Cerebellar nuclear complex (tissue), 1 donor: ENCODE measurements at places on chromosomes 11 and 22.

DNA sequence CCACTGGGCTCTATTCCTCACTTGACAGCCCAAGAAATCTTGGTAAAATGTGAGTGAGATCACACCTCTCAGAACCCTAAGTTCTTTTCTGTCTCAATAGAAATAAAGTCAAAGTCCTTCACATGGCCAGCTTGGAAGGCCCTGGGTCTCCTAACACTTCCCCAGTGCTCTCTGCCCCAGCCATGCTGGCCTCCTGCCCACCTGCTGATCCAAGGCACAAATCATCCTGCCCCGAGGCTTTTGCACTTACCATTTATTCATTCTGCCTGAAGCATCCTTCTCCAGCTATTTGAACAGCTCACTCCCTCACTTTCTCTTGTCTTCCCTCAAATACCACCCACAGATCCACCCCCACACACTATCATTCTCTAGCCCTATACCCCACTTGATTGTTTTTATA, 26.4 kb downstream of the ISX start:
- DNase-seq: no peak

DNA sequence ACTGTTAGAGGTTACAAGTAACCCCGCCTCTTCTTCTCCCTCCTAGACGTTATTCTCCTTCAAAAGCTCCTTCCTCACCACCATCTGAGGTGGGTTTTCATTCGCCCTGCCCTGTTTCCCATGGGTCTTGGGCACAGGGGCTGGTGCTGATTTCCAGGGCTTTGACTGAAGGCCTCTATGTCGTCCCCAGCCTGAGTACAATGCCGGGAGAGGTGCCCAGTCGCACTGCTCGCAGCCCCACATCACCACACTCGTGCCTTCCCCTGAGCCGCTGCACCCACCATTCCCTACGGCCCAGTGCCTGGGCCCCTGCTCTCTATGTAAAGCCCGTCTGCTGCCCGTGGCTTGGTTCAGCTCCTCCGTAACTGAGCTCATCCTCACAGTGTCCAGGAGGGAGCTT, 169.8 kb downstream of the DSCAML1 start:
- no peak for DNase-seq

- no peak for DNase-seq
Measured at GRCh38 chr22:33555814-33556522, 364.3 kb downstream of the LARGE1 start.

DNA sequence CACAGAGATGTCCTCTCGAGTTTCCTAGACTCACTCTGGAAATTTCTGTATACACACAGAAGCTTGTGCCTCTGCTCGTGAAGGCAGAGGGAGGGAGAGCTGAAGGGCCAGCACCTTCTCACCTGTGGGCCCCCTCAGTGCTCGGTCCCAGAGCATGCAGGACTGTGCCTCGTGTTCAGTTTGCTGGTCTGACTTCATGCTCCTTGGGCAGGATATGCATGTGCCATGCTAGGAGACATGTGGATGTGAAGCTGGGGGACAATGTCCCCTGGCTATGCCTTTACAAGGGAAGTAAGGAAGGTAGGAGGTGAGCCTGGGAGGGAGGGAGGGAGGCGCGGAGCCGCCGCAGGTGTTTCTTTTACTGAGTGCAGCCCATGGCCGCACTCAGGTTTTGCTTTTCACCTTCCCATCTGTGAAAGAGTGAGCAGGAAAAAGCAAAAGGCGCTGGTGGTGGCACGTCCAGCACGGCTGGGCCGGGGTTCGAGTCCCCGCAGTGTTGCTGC, 22.6 kb downstream of the NEAT1 start:
- no peak for DNase-seq

GRCh38 chr11:61011950-61012736, 40.7 kb downstream of the CD6 start:
- DNase-seq: no peak

- no peak for DNase-seq
Measured at GRCh38 chr11:26483108-26483507, 89.0 kb downstream of the MUC15 start.

GRCh38 chr11:119338965-119339588, 1.6 kb downstream of the C1QTNF5 start:
- no peak for DNase-seq

DNA sequence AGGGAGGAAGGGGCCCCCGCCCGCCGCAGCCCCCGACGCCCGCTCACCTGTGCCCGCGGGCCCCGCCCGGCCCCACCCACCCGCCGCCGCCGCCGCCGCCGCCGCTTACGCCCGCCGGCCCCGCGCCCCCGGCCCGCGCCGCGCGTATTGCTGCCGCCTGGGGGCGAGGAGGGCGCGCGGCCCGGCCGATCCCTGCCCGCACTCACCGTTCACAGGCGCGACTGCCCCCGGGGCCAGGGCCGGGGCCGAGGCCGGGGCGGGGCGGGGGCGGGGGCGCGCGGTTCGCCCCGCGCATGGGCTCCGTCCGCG, 212 bp downstream of the HRAS start:
- DNase-seq: no peak

GRCh38 chr11:71456831-71457230, 3.8 kb downstream of the NADSYN1 start:
- DNase-seq: no peak

GRCh38 chr11:11397036-11397415, 44.0 kb upstream of the CSNK2A3 start:
- no peak for DNase-seq

GRCh38 chr11:957212-957920, 31.7 kb downstream of the AP2A2 start:
- no peak for DNase-seq

- no peak for DNase-seq
Measured at GRCh38 chr11:7657306-7658025, 15.8 kb downstream of the CYB5R2 start.

DNA sequence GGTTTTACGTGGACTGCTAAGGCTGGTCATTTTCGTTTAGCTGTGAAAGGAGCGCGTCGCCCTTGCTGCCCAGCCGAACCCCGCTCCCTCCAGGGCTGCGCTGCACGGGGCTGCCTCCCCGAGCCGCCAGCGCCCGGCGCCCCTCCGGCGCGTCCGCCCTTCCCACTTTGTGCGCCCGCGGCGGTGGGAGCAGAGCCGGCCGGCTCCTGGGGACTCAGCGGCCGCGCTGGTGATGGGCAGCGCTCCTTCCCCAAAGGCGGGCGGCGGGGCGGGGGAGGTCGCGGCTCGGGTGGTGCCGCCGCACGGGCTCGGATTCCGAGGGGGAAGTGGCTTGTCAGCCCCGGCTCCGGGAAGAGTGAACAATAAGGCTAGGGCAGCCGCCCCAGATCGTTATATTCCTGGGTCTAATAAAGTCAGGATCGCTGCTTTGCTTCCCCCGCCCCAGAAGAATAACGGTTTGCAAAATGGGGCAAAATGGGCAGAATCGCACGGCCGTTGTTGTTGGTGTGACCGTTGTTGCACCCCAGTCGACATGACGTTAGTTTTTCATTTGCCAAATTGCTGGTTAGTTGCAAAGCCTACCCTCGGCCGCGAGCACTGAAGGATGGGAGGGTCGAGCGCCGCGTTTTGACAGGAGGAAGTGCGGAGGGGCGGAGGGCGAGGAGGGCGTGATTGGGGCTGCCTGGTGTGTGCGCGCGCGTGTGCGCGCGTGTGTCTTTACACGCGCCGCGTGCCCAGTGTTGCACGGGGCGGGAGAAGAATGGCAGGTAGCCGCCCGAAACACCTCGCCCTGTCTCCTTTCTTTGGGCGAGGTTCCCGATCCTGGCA, 745 bp downstream of the NCAM1 start:
- no peak for DNase-seq

DNA sequence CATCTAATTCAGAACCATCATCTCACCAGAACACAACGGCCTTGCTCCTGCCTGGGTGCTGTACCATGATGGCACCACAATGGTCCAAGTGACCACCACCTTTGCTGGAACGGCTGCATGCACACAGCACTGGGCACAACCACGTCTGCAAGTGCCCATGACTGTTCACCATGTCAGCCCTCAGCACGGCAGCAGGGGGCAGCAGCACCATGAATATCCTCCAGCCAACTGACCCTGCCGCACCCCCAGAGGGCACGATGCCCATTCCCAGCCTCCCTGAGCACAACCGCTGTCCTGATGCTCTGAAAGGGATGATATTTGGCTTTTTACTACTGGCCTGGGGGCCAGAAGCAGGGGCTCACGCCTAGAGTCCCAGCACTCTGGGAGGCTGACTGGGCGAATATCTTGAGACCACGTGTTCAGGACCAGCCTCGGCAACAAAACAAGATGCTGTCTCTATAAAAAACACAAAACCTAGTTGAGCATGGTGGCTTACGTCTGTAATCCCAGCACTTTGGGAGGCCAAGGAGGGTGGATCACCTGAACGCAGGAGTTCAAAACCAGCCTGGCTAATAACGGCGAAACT, 25.7 kb downstream of the DRD4 start:
- DNase-seq: no peak

GRCh38 chr22:39308614-39309363, 10.6 kb downstream of the RPL3 start:
- DNase-seq: no peak

- no peak for DNase-seq
Measured at GRCh38 chr11:120563703-120564572, 52.4 kb downstream of the GRIK4 start.

DNA sequence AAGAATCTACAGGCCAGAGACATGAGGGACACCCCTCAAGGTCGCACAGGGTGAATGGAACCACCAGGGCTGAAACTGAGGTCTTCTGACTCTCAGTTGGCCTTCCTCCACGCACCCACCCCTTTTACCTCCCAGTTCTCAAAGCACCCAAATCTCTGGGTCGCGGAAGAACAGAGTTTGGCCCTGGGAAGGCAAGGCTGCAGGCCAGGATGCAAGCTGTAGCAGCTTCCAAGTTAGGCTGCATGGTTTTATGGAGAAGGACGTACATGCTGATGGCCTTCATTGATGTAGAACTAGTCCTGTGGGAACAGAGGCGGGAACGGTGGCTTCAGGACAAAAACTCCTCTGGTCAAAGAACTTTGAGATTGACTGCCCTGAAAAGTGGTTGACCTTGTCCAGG, 143.5 kb upstream of the B3GAT1 start:
- DNase-seq: no peak

DNA sequence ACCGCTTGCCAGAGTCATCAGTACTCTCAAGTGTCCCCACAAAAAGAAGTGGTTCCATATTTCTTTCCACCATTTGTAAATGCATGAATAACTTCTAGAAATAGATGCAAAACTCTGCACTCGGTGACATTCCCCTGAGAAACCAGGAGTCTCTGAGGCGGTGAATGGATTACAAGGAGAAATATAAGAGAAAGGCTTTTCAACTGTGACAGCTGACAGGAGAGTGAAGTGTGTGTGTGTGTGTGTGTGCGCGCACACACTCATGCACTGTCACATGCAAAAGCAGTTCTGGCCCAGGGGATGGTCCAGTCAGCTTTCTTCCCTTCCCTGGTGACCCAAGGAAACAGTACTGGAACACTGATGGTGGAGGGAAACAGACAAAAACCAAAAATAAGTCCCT, 710.0 kb downstream of the OPCML start:
- no peak for DNase-seq

DNA sequence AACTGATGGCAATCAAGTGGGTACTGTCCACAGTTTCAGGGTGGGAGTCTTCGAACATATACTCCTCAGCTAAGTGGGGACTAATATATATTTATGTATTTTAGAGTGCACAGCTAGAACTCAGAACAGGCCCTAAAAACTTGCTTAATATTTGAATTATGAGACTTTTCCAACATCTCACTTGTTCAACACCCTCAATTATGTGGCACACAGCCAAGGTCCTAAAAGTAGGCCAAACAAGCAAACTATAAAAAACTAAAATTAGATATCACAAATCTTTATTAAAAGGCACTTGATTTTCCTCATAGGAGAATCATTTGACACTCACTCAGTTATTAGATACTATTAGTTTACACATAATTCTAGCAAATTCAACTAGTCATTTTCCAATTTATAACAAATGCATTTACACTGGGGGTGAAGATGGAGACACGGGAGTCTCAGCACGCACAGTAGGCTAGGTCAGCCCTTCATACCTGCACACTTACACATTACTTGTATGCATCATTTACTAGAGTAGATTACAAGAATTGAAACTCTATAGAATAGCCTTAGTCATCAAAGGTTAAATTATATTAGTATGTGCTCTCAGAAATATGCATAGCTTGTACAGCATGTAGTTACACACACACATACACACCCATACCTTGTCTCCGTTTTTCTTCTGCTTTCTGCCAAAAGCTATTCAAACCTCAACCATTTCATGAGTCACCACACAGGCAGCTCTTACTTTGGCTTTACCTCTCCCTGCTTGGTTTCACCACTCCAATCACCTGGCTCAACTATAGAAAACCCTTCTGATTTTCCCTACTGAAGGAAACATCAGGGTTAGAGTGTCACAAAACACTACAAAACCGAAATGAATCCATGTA, 171.5 kb downstream of the SBF2 start:
- DNase-seq: no peak

DNA sequence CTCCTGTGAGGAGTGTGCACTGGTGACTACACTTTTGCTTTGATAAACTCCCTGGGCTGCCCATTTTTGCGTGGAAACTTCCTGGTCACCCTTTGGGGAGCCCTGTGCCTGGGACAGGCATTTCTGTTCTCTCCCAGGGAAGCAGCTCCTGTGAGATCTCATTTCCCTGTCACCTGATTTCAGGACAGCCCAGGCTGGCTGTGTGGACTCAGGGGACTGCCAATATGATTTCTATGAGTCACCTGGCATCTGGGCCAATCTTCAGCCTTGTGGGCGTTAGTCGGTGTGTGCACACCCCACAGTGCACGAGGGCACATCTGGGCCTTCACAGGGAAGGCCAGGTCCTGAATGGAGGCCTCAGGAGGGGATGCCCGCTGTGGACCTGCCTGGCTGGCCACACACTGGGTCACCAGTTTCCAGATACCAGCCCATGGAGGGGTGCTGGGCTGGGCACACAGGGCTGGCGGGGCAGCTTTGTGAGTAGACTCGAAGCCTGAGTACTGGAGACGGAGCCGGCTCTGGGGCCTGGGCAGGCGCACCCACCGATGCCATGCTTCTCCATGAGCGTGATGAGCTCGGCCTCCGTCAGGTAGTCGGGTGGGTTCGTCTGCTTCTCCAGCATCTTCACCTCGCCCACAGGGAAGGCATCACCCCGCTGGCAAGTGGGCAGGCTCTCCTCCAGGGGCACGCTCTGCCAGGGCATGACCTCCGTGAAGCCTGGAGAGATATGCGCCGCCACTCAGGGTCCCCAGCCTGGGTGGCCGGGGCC, 9.4 kb upstream of the PPM1F start:
- no peak for DNase-seq

GRCh38 chr22:29202212-29203192, 3.2 kb upstream of the EMID1 start:
- no peak for DNase-seq

DNA sequence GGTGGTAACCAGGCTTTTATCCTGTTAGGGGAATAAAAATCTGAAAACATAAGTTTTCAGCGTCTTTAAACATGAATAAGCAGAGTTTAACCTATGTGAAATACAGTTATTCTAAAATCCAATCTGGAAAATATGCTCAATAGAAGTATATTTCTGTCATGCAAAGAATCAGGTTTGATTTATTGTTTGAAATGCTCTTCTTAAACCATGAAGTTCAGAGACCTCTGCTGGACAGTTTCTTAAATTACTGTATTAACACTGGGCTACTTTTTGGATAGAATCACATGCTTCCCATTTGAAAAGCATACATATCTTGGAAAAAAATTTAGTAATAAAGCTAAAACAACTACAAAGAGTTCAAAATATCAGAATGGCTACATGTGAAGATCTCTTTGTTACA, 25.4 kb downstream of the APIP start:
- DNase-seq: no peak

GRCh38 chr22:38843657-38844314, at the start of gene NPTXR:
NPTXR (minus strand) TSS chr22:38844028.
- no peak for DNase-seq
